ENCODE measurements at places on chromosomes 3 and 15.

DNA sequence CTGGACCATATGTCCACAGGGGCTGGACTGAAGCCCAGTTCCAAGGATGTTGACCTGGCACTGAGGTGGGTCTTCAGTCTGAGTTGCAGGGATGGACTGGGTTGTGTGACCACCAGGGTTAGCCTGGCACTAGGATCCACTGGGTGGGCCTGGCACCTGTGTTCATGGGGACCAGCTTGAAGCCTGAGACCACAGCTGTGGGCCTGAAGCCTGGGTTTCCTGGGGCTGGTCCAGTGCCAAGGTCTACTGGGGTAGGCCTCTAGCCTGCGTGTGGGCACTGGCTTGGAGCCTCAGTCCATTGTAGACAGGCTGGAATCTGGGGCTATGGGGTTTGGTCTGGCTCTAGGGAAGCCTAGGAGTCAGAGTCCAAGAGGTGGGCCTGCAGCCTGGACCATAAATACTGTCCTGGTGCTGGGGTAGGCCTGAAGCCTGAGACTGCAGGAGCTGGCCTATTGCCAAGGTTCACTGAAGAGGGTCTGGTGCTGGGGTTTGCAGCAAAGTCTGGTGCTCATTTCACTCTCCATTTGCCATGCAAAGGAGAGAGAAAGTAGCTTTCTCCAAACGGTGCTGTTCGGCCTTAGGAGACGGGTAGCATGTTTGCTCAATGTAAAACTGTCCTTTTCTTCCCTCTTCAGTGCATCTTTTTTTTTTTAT, 51.2 kb upstream of the TBC1D5 start:
- DNase-seq = no peak

DNA sequence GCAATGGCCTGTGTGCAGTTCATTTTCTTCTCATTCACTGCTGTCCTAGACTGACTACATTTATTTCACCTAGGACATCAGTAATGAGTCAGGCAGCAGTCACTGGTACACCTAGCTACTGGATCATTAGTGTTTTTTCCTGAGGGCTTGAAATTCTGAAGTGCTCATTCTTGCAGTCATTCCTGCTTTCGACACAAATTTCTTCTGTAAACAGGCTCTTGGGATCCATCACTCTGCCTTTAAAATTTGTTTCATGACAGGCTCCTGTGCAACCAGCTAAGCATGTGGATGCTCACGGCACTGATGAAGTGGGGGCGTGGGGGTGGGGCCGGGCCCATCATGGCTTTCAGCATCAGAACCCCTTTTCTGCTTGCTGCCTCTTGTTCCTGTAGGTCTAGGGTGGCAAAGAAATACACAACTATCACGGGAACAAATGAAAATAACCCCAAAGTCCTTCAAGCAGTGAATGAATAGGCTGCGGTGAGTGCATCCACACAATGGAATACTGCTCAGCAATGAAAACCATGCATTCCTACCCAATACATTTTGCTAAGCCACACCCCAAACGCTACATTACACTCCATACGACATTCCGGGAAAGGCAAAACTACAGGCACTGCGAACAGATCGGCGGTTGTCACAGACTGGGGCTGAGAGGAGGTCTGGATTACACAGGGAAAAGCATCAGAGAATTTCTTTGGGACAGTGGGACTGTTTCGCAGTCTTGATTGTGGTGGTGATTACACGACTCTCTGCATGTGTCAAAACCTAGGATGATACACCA, 9.3 kb upstream of the MELTF start:
- no peak for DNase-seq

DNA sequence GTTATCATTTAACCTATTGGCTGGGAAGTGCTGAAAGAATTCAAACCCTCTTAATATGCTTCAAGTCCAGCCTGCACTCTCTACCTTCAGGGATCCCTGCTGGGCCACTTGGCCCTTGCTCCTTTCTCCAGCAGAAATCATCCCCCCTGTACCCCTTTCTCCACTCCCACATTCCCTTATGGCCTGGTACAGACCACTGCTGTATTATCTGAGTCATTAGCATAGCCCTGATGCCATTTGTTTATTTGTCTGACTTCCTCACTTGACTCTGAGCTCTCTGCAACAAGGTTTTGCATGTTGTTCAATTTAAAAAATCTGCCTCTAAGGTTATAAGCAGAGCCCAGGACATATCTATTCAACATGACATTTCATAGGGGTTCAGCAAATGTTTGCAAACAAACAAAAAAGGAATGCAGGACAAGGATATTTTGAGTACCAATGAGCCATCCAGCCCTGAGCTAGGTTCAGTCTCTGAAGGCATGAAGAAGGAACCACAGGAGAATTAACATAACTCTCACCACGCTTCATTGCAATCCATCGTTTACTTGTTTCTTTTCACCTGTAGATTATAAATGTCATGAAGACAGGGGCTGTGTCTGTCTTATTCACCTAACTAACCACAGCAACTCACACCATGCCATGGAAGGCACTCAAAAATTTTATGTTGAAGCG, 26.6 kb upstream of the HES1 start:
- DNase-seq = no peak

- DNase-seq = no peak
Measured at GRCh38 chr3:152717252-152717651, 117.7 kb upstream of the P2RY1 start.

- no peak for DNase-seq
Measured at GRCh38 chr3:33061782-33062181, 35.2 kb downstream of the GLB1 start.

Data from GM18507 (cell line).